ENCODE measurements at places on chromosomes 7 and 10.
A peak's percentile ranks its signal among the peaks of the same experiment; 100 is the strongest.

DNA sequence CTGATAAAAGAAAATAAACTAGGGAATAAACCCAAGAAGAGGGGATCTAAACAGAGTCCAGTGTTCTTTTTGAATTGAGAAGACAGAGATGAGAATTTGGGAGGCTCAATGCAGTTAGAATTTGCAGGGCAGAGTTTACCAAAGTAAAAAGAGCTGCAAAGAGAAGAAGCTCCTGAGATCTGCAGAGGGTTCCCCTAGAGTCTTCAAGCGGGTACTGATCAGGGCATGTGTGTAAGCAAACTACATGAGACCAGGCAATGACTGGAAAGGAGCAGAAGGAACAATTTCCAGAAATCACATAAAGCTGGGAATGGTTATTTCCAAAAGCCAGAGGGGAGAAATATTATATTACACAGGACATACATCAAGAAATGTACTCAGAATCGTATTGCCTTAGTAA is 58.1 kb upstream of the TES start:
- peaks cover 17% of the 10 kb centered on the region for H3K27me3 ChIP-seq
- no peak overlapping the region for H3K4me3 ChIP-seq

GRCh38 chr10:11280187-11280932 is 262.7 kb downstream of the CELF2 start:
- peaks cover 3% of the 10 kb centered on the region for H3K4me1 ChIP-seq
- H3K4me3 ChIP-seq, result no peak overlapping the region
- no peaks in the 10 kb centered on the region for H3K27me3 ChIP-seq
- H3K36me3 ChIP-seq, result peaks cover 36% of the 10 kb centered on the region
- H3K27ac ChIP-seq, result peak overlapping the region; percentile 45

- H3K4me1 ChIP-seq, result no peaks in the 10 kb centered on the region
- no peaks in the 10 kb centered on the region for H3K27me3 ChIP-seq
- no peaks in the 10 kb centered on the region for H3K36me3 ChIP-seq
- DNase-seq, result no peak
- no peak overlapping the region for H3K27ac ChIP-seq
These were observed 941.2 kb downstream of the XPNPEP1 start for GRCh38 chr10:108982159-108982558.

- no peaks in the 10 kb centered on the region for H3K4me1 ChIP-seq
- no peak for DNase-seq
- no peak overlapping the region for H3K4me3 ChIP-seq
- no peak overlapping the region for H3K27ac ChIP-seq
- H3K36me3 ChIP-seq, result no peaks in the 10 kb centered on the region
These were observed 453.5 kb upstream of the SEMA3A start for GRCh38 chr7:84647797-84648757.

- DNase-seq, result no peak
- H3K36me3 ChIP-seq, result no peaks in the 10 kb centered on the region
- H3K4me1 ChIP-seq, result no peaks in the 10 kb centered on the region
- no peak overlapping the region for H3K4me3 ChIP-seq
- peaks cover 17% of the 10 kb centered on the region for H3K27me3 ChIP-seq
These were observed 103.8 kb upstream of the GPR26 start for GRCh38 chr10:123562387-123562786.

DNA sequence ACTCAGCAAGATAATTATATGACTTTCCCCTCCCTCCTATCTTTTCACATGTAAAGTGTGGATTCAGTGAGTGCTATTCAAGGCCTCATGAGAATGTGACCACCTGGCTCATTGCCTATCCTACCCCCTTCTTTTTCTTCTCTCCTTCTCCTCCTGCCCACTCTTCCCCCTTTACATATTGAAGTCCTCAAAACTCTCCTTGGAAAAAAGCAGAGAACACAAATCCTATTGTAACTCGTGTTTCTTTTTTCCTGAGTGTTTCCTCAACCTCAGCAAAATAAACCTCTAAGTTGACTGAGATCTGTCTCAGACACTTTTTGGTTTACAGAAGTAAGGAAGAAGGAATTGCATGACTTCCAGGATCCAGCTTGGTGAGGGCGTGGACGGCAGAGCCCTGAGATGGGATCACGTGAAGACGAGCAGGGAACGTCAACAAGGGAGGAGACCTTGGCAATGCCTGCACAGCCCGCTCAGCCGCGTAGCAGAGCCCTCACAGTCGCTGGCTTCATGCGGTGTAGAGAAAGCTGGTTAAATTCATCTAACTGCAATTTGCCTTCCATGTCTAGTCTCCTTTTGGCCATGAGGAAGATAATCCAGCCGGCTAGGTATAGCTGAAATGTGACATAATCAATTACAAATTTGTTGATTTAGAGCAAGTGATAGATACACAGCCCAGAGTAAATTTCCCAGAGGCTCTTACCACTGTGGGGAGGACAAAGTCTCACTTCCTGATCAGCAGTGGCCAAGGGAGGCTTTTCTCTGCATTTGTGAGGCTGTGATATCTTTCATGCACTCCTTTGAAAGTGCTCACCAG is 75.7 kb downstream of the LYZL2 start:
- peaks cover 5% of the 10 kb centered on the region for H3K4me1 ChIP-seq
- H3K27me3 ChIP-seq, result peaks cover 11% of the 10 kb centered on the region
- no peak overlapping the region for H3K27ac ChIP-seq
- no peaks in the 10 kb centered on the region for H3K36me3 ChIP-seq

DNA sequence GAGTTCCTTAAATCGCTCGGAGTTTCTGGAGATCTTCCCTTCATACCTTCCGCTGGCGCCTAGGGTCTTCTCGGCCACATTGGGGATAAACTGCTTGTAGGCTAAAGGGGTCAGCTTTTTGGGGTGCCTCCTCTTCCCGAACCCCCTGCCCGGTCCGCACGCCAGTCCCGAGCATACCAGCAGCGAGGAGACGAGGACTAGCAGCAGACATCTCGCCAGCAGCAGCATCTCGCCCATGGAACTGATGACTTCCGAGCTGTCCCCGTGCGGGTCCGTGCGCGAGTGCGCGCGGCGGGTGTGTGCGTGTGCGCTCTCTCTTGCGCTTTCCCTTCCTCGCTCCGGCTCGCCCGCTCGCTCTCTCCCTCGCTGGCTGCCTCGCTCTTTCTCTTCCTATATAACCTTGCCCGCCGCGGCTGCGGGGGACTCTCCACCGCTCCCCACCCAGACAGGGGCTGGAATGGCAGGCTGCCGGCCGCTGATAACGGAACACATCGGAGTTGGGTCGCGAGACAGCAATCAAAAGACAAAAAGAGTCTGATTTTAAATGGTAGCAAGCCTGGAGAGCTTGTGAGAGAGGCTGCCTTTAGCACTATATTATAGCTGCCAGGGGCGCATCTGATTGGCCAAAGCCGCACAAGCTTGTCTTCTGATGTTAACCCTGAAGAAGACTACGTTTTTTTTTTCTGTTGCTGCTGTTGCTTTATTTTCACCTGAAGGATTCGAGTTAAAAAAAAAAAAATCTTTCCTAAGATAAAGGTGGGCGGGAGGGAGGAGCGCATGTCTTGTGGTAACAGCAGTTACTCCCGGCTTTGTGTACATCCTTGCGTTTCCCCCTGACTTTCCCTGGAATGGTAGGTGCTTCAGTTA is at the start of gene SHH:
Gene SHH (minus strand): TSS at position 569 of the 867 bp plus-strand sequence. CDS start 341 bp downstream, at position 228.
- H3K4me3 ChIP-seq, result peak within 1 kb of the TSS; percentile 22
- DNase-seq, result no peak

DNA sequence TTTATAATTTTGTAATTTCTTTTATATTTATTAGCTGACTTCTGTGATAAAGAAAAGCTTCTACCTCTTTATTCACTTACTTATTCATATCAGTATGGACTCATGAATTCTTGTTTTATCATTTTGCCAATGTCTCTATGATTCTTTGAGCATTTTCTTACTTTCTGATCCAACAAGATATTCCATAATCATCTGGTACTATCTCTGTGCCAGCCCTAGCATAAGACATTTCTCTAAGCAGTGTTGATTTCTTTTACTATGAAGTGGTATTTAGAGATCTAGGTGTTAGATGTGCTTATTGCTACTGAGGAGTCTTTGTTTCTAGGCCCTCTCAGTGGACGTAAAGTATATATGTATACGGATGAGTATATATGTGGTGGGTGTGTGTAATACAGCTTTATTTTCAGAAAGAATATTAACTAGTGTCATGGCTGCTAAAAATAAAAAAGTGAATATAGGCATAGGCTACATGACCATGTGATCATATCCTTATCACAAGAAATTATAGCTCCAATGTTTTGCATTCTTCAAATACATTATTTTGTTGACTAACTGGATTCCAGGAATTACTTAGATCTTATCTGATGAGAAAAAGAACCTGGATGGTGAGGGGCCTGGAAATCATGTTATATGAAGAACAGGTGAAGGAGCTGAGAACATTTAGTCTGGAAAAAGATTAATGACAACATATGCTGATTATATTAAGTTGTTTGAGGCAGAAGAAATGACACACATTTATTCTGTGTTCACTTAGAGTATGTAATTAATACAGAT is 13.1 kb downstream of the PHTF2 start:
- no peaks in the 10 kb centered on the region for H3K27me3 ChIP-seq
- H3K36me3 ChIP-seq, result peaks cover 50% of the 10 kb centered on the region
- H3K27ac ChIP-seq, result no peak overlapping the region

DNA sequence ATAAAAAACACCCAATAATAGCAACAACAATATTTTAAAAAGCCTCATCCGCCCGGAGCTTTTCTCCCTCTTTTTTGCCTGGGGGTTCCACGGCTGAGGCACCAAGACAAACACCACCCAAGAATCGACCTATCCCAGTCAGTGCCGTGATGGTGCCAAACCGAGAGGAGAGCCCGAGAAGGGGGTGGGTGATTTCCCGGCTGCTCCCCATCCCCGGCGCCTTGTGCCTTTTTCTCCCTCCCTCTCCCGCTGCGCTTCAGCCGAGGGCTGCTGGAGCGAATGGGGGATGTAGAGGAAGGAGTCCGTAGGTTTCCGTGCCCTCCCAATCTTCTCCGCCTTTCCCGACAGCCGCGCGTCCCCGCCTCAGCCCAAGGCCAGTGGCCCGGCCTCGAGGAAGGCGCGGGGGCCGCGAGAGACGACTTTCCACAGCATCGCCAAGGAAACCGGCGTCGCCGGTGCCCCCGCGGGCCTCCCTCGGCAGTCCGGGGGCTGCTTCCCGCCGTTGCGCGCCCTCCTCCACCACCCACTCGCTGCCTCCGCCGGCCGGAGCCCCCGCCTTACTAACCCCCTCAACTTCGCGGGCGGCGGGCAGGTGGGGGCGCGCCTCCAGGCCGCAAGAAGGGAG is 1.3 kb downstream of the EGR2 start:
- DNase-seq, result peak; percentile 35
- H3K27me3 ChIP-seq, result peaks cover 72% of the 10 kb centered on the region
- peaks cover 54% of the 10 kb centered on the region for H3K4me1 ChIP-seq
- peak overlapping the region; percentile 39 for H3K27ac ChIP-seq

GRCh38 chr7:140640727-140641523 is at the start of gene DENND2A:
Gene DENND2A, minus strand, starts transcription at chr7:140640813. Its CDS starts 38,416 bp downstream, at chr7:140602397.
- H3K27ac ChIP-seq, result no peak within 1 kb of the TSS
- H3K4me1 ChIP-seq, result peaks cover 15% of the 10 kb centered on the region
- H3K4me3 ChIP-seq, result peak within 1 kb of the TSS; percentile 73
- H3K36me3 ChIP-seq, result no peaks in the 10 kb centered on the region

DNA sequence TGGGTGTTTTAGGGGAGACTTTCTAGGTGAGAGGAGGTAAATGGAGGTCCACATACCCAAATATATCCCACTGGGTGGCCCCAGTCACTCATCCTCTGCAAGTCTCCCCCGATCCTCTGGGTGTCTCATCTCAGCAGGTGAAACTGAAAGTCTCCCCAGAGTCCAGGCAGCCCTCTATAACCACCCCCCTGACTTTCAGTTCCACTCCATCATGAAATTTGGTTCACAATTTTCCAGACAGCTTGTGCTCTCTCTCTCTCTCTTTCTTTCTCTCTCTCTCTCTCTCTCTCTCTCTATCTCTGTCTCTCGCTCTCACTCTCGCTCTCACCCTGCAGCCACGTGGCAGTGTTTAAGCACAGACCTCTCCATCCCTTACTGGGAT is 56.7 kb upstream of the ELN start:
- DNase-seq, result no peak
- no peaks in the 10 kb centered on the region for H3K36me3 ChIP-seq
- no peaks in the 10 kb centered on the region for H3K27me3 ChIP-seq
- no peak overlapping the region for H3K27ac ChIP-seq
- H3K4me1 ChIP-seq, result no peaks in the 10 kb centered on the region
- no peak overlapping the region for H3K4me3 ChIP-seq

DNA sequence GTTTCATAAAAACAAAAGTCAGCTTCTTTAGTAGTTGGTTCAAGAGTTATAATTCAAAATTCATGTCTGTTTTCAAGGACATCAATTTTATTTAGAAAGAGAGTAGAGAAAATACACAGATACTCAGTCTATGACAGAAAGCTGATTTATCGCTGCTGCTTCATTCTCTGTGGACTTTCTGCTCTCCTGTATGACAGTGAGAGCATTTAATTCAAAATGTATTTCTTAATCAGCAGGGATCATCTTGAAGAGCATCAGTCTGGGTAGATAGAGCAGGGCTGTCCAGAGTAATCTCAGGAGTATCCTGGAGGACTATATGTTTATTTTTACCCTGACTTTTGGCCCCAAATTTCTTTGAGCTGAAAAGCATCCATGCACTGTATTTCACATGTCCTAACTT is 1676.7 kb downstream of the REEP3 start:
- H3K4me1 ChIP-seq, result no peaks in the 10 kb centered on the region
- no peak for DNase-seq
- no peaks in the 10 kb centered on the region for H3K36me3 ChIP-seq
- H3K4me3 ChIP-seq, result no peak overlapping the region
- H3K27ac ChIP-seq, result no peak overlapping the region

- H3K4me1 ChIP-seq, result peaks cover 26% of the 10 kb centered on the region
- H3K36me3 ChIP-seq, result no peaks in the 10 kb centered on the region
- H3K27ac ChIP-seq, result no peak overlapping the region
These were observed 515 bp downstream of the GSDME start for GRCh38 chr7:24756545-24757352.

GRCh38 chr7:147089051-147089461 is 972.5 kb downstream of the CNTNAP2 start:
- no peaks in the 10 kb centered on the region for H3K4me1 ChIP-seq
- H3K4me3 ChIP-seq, result no peak overlapping the region
- no peak overlapping the region for H3K27ac ChIP-seq
- H3K36me3 ChIP-seq, result no peaks in the 10 kb centered on the region
- DNase-seq, result no peak
- H3K27me3 ChIP-seq, result no peaks in the 10 kb centered on the region

GRCh38 chr10:27714349-27714748 is 31.3 kb downstream of the MKX start:
- no peaks in the 10 kb centered on the region for H3K4me1 ChIP-seq
- peaks cover 20% of the 10 kb centered on the region for H3K27me3 ChIP-seq

DNA sequence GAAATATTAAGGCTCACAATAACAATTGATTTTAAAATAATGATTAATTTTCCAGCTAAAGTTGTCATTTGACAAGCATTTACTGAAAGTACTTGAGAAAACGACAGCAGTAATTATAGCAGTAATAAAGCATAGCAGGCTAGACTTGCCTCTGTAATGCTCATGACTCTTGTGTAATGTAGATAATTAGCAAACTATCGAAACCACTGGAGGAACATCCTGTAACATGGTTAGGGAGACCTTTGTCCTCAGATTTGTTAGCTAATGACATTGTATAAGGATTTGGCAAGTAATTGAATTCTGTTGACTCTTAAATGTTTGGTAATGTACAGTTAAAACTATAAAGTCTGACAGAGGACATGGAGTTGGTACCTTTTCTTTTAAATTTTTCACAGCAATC is 24.8 kb downstream of the ARL4A start:
- no peaks in the 10 kb centered on the region for H3K27me3 ChIP-seq
- H3K27ac ChIP-seq, result no peak overlapping the region
- no peak overlapping the region for H3K4me3 ChIP-seq
- no peak for DNase-seq
- peaks cover 20% of the 10 kb centered on the region for H3K4me1 ChIP-seq

- DNase-seq, result no peak
- no peak overlapping the region for H3K4me3 ChIP-seq
- H3K27me3 ChIP-seq, result no peaks in the 10 kb centered on the region
- no peaks in the 10 kb centered on the region for H3K4me1 ChIP-seq
- H3K36me3 ChIP-seq, result no peaks in the 10 kb centered on the region
These were observed 27.9 kb downstream of the FGFR2 start for GRCh38 chr10:121570315-121570714.

All from activated naive CD4-positive, alpha-beta T cell treated with anti-CD3 and anti-CD28 coated beads, Interleukin-2, amount 10 ng/mL, durations not matched to agents 7 days and 5 days (primary cell).